NCI-H2081 (cell line): ENCODE measurements at places on chromosomes 16 and 17.

DNA sequence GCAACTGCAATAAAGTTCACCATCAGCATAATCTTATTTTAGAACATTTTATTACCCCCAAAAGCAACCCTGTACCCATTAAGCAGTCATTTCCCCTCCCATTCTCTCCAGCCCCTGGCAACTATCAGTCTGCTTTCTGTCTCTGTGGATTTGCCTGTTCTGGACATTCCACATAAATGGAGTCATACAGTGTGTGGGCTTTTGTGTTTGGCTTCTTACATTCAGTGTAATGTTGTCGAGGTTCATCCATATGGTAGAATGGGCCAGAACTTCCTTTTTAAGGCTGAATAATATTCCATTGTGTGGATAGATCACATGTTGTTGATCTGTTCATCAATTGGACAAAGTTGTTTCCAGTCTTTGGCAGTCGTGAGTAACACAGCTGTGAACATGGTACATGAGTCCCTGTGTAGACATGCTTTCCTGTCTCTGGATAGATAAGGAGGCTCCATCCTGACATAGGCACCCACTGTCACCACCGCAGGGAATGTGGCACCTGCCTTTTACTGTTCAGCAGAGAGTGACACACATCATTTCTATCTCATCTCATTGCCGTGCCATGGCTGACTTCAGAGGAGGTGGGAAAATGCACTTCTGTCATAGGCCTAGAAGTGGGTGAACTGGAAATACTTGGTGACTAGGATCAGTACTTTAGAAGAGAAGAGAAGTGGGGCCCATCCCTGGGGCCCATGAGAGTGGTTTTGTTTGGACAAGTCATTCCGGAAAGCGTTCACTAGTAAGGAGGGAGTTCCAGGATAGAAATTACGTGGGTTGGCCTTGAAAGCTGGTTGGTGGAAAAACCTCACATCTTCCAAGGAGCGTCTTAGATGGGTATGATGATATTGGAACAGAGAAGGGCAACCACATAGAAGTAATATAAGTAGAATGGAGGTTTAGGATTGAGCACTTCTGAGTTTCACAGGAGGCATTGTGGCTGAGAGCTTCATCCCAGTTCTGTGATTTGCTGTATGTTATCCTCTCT is 25.8 kb downstream of the EPN2 start:
- no peak for DNase-seq

- DNase-seq, result no peak
These were observed 231.1 kb downstream of the SOX9 start for GRCh38 chr17:72351884-72352346.

GRCh38 chr17:33686171-33686570 is 393.1 kb upstream of the ASIC2 start:
- no peak for DNase-seq

GRCh38 chr17:79077587-79077986 is 3.0 kb downstream of the ENGASE start:
- DNase-seq, result no peak

DNA sequence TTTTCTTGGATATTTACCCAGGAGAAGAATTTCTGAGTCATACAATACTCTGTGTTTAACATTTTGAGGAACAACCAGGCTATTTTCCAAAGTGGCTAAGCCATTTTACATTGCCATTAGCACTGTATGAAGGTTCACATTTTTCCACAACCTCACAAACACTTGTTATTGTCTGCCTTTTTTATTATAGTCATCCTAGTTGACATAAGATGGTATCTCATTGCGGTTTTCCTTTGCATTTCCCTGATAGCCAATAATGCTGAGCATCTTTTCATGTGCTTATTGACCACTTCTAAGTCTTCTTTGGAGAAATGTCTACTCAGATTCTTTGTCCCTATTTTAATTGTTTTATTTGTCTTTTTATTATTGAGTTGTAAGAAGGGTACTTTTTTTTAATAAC is 107.4 kb upstream of the CES5A start:
- no peak for DNase-seq
